Anterior cingulate cortex (tissue), 58 donors: ENCODE measurements at places on chromosomes 16 and 17.
A peak's percentile ranks its signal among the peaks of the same experiment; 100 is the strongest.

GRCh38 chr17:39073916-39074315, 77.5 kb downstream of the PLXDC1 start:
- no peak for DNase-seq

- no peak for DNase-seq
Observed at GRCh38 chr16:50909831-50910735, 168.2 kb downstream of the CYLD start.

DNA sequence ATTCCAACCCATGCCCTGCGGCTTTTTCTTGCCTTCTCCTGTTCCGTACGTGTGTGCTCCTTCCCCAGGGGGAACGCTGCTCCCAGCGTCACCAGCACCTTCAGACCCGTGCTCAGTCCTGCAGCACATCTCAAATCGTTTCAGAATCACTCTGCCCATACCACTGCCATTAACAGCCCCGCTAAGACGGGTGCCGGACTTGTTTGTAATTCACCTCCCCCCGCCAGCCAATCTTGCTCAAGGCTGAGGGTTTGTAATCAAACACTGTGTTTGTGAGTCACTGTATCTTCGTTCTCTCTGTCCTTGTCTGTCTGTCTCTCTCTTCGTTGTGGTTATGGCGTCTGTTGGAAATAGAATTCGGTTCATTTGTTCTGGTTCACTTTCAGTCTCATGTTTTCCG, 17.3 kb downstream of the CARD14 start:
- no peak for DNase-seq

- no peak for DNase-seq
Observed at GRCh38 chr16:970386-970765, 408 bp downstream of the LMF1 start.

DNA sequence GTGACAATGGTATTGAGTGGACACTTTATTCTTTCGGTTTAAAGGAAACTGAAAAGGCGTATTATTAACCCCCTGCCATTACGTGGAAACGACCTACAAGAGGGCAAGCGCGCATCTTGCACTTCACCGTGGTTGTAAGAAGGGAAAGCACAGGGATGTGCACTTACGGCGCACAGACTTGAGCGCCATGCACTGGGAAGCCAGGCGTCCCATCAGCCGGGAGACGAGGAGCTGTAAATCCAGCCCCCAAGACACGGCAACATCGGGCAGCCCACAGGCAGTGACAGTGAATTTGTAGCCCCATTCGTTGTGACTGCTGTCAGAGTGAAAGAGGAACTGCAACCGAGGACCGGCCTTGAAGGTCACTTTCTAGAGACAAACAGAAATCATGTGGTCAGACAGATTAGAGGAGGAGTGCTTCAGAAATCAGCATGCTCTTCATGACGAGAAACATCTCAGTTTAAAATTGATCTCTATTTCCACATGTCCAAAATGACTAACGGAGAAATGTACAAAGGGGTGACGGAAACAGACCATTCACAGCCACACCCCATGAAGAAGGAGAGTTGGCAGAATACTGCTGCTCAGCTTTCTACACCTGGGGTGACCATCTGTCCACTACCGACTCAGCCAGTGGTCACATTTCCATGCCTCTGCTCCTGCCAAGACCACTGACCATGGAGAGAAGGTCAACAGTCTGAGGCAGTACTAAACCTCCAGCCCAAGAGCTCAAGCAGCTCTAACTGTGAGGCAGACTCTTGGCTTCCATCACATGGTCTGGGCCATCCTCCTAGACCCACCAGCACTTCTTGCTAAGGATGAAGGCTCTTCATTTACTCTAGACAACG, 68.6 kb downstream of the ZZEF1 start:
- no peak for DNase-seq

DNA sequence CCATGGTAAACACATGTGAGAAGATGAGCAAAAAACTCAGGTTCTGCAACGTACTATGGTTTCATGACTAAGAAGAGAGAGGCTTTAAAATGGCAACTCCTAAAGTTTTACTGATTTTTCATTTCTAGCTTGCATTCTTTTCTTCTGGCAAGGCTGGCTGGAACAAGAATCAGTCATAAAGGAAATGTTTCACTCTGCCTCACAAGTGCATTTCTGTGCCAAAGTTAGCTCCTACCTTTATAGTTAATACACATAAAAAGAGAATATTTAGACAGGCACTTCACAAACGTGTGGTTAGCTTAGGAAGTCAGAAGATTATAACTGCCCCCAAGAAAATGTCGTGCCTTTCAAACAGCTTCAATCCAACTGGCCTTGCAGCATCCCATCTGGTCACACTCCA, 417.1 kb upstream of the CDH11 start:
- DNase-seq: no peak

- peak; percentile 24 for DNase-seq
Observed at GRCh38 chr17:58083491-58084316, 485 bp downstream of the DYNLL2 start.

DNA sequence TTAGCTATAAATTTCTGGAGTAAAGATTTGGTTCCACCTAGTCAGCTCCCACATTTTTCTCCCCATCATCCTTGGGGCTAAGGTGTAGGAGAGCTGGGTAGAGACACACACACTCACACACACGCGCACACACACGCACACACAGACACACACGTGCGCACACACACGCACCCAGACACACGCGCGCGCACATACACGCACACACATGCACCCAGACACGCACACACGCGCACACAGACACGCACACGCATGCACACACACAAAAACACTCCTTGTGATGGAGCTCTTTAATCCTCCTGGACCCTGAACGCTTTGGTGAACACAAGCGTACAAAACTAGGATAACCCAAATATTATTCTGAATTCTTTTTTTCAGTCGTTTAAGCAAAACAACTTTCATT, 253.6 kb downstream of the C16orf95 start:
- no peak for DNase-seq

DNA sequence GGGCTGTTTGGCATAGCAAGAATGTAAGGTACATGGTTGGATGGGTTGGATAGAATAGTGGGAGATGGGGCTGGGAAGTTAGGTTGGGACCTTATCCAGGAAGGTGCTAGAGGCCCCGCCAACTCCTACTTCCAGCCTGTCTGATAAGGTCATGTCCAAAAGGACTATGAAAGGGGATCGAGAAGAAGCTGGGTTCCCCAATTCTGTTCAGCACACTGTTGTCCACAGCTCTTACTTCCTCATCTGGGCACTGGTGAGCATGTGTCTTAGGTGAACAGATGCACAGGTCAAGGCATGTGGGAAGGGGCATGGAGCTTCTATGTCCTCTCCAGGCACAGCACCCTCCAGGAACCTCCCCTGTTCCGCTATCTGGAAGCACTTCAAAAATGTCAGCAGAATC, 5.6 kb upstream of the ULK2 start:
- no peak for DNase-seq

GRCh38 chr17:49862781-49863331, 15.0 kb upstream of the TAC4 start:
- no peak for DNase-seq

DNA sequence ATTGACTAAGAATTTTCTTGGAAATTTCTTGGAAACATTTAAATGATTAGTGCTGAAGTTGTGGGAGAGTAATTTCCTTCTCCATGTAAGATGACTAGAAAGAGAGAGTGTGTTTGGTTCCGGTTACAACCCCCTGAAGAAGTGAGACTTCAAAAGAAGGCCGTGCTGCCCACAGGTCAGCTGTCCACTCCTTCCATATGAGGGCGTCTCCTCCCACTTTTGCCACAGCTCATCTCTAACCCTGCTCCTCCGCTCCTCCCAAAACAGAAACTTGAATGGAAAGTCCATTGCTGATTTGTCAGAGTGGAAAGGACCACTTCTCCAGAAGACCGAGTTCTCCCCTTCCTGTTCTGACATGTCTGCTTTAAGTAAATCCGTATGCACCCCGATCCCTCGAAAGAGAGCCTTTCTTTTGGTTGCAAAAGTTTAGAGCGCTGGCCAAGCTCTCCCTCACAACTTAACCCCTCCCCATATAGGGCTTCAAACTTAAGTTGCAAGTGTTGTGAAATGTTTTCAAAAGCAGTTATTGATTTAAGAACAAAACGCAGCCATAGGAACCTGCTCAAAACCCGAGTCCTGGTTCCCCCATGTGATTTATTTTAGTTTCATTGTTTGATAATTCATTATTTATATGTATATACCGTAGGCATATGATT, 129.5 kb downstream of the SOCS1 start:
- DNase-seq: no peak

- no peak for DNase-seq
Observed at GRCh38 chr17:62781831-62782251, 26.3 kb downstream of the MARCHF10 start.

DNA sequence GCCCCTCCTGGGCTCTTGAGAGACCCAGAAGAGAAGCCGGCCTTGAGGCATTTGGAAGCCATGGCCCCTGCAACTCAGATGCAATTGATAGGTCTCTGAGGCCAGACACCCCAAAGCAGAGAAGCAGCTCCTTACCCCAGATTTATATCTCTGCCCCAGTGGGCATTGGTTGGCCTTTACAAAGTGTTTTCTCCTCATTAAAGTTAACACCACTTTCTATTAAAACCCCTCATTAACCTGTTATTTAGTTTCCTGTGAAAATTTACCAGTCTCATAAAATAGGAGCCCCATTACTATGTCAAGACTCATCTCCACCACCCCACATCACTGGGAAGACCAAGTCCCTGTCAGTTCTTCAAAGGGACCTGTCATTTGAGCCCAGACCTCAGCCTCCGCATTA, at the start of gene KRT35:
KRT35 (minus strand) TSS at position 116 of the 400 bp plus-strand sequence; CDS start at position 62, 54 bp downstream.
- DNase-seq: no peak

- no peak for DNase-seq
Observed at GRCh38 chr17:64230791-64231408, 32.2 kb downstream of the TEX2 start.

DNA sequence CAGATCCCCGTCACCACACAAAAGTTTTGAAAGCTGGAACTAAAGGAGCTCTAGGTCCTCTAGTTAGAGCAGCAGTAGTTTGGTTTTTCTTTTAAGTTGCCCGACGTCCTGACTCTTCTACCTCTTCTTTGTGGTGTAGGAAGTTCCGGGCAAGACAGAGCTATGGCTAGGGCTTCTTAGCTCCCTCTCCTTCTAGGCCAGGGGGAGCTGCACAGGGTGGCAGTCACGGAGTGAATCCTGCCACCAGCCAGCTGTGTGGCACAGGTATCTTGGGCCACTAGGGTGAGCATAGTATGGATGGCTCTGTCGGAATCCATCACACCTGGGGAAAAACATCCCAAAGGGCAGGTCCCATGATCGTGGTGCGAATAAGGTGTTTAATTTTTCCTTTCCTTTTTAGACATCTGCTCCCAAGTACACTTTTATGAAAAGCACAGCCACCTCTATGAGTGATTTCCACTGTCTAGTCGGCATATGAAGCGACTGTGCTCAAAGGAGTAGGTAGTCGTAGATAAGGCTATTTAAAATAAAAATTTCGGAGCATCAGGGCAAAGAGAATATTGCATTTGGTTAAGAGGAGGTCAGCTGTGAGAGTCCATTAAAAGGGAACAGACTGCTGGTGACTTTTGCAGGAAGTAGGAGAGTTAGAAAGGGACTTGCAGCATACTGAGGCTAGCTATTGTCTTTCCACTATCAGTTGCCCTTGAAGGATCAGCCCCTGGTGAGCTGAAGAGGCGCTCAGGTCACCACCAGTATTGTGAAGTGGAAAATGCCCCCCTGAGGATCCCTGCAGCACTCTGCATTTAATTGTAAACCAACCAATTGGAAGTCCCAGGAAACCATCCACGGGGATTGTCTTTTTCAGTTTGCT, 2.1 kb downstream of the PRKCA start:
- peak; percentile 10 for DNase-seq

GRCh38 chr17:15121426-15121825, 143.7 kb downstream of the PMP22 start:
- no peak for DNase-seq

DNA sequence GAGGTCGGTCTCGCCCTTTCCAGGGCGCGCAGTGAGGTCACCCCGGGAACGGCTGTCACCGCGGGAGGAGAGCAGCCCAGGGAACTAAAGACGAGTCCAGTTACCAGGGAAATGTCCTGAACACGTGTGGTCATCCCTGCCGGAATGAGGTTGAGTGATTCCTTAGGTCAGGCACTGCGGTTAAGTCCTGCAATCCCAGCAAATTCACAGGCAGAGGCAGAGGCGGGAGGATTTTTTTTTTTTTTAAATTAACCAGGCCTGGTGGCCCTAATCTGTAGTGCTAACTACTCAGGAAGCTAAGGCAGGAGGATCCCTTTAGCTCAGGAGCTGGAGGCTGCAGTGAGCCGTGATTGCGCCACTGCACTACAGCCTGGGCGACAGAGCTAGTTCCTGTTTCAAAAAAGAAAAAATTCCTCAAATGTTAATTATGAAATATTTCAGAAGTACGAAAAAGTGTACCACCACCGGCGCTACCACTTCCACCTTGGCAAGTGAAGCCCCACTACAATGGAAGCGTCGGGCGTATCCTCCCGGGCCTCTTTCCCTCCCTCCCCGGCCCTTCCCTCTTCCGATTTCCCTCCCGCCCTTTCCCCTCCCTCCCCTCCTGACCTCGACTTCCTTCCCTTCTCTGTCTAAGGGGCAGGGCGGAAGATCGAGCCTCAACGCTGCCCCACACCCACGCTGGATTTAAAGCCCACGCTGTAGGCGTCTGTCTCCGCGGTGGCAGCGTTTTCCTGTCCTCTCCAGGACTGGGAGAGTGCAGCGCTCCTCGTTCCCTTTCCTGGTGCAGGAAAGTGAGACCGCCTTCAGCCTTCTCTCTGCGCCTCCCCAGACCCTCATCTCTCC, 27.3 kb downstream of the SLFN11 start:
- peak; percentile 19 for DNase-seq

GRCh38 chr16:56356276-56357240, 68.8 kb downstream of the AMFR start:
- peak; percentile 64 for DNase-seq

- no peak for DNase-seq
Observed at GRCh38 chr17:79797492-79798298, 818 bp upstream of the CBX8 start.

- no peak for DNase-seq
Observed at GRCh38 chr16:30805056-30805369, 18.0 kb upstream of the ZNF629 start.
